NB4 (cell line): ENCODE measurements at places on chromosomes 5 and 9.

DNA sequence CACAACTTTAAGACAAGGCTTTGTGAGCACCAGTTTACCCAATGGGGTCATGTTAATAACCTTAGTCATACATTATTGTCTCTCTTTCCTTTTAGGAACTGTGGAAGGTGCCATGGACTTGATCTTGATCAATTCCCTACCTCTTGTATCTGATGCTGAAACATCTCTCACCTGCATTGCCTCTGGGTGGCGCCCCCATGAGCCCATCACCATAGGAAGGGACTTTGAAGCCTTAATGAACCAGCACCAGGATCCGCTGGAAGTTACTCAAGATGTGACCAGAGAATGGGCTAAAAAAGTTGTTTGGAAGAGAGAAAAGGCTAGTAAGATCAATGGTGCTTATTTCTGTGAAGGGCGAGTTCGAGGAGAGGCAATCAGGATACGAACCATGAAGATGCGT is 48.7 kb downstream of the TEK start:
- DNase-seq, result no peak

DNA sequence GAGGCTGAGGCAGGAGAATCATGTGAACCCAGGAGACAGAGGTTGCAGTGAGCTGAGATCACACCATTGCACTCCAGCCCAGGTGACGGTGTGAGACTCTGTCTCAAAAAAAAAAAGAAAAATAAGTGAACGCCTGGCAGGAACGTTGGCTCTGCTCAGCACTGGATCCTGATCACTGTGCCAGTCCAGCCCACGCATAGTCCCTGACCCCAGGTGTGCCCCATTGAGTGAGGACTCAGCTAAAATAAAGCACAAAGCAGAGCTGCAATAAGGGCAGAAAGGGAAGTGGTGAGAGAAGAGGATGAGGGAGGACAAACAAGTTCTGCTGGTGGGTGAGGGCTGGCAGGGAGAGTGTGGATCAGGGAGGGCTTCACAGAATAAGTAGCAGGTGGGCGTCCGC is 4.3 kb downstream of the GRHPR start:
- DNase-seq, result no peak

- DNase-seq, result no peak
Measured at GRCh38 chr5:64505769-64506566, at the start of gene RGS7BP. Gene RGS7BP, plus strand, starts transcription at chr5:64506015. Its CDS starts 610 bp downstream, at chr5:64506625.

DNA sequence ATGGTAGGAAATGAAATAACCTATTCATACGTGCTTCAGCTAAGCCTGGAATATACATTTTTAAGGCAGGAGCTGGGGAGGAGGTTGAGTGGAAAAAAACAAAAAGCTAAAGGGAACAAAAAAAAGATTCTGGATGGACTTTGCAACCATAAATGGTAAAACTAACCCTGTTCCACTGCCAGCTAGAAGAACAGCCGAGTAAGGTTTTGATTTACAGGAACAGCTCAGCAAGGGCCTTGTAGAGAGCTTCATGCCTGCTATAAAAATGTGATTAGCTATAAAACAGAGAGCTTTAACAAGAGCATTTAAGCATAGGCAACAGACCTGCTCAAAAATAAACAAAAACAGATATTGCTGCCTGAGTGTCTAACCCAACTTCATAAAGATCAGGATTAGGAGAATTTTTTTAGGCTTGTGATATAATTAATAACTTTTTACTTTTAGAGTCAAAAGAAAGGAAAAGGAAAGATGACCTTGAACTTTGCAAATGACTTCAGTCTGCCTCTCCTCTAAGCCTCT is 194.8 kb downstream of the FBXL7 start:
- no peak for DNase-seq

DNA sequence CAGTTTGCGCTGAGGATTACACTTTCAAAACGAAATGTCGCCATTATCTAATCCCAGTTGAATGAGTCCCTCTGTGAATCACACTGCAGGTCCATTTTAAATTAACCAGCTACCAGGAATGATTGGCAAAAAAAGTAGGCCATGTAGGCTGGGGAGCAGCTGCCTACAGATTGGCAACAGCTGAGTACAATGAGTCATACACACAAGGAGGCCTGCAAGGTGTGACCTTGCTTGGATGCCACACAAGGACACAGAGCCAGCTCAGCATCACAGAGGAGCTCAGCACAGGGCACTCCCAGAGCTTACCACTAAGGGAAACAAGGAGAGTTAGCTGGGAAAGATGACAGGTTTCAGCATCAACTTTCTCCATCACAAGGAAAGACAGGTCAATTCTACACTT is 12.9 kb downstream of the HAVCR1 start:
- no peak for DNase-seq
